Fibroblast of the aortic adventitia (primary cell): ENCODE measurements at places on chromosomes 16 and 17. TPM values are rescaled to one million over a fixed set of nuclear protein-coding genes. Genes with fewer than 3 reads are reported as not detected.

- DNase-seq, result no peak
Observed at GRCh38 chr17:28219771-28220170, 99.2 kb upstream of the TMEM97 start.

The TBC1D3I gene
- 0.09 TPM in 1 of 2 replicates, not detected in the other for total RNA-seq

- no peak for DNase-seq
Observed at GRCh38 chr17:74214484-74215341, 1.3 kb downstream of the TTYH2 start.

DNA sequence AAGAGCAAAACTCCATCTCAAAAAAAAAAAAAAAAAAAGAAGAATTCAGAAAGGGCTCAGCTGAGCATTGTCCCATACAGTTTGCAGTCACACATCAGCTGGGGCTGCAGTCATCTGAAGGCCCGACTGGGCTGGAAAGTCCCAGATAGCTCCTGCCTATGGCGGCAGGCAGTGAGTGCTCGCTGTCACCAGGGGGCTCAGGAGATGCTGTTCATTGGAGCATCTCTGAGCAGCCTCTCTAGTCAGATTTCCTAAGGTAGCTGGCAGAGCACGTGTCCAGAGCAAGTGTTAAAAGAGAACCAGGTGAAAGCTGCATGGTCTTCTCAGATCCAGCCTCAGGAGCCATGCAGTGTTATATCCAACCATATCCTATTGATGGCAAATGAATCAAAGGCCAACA is 75.8 kb downstream of the WSCD1 start:
- DNase-seq, result no peak

DNA sequence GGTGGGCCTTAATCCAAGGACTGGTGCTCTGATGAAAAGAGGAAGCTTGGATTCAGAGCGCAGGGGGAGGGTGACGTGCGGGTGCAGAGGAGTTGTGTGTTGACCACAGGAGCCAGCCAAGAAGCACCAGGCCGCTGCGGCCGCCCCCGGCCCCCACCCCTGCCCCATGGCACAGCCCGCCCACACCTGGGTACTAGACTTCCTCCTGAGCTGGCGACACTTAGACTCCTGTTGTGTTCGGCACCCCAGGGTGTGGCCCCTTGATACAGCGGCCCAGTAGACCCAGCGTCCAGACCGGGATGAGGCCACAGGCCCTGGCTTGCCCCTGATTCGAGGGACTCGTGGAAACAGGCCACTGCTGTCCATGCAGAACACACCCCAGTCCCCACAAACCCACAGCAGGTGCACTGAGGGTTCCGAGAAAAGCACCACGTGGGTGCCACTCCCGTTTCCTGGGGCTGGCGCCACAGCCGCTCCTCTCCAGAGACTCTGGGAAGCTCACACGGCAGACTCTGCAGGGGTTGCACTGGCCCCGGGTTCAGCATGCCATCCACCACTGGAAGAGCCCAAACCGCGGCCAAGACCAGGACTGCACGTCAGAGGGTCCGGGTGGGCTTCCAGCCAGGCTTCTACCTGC is 5.7 kb upstream of the SNAI3 start:
- DNase-seq, result no peak

GRCh38 chr17:45284176-45285140 is 22.6 kb upstream of the SPATA32 start:
- DNase-seq, result no peak

DNA sequence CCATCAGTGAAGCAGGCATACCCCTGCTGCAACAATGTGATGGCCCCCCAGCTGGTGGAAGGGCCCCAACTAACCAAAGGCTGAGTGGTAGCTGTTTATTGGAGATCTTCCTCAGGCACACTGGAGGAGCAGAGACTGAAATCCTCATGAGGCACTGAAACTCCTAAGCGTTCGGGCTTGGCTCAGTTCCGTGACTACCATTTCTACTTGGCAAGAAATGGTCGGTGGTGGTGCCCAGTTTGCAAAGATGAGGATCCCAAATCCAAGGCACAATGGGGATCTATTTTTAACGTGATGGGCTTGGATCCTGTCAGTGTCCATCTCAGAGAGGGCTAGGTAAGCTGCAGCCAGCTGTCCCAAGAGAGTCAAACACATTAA is 82.8 kb downstream of the TNFRSF13B start:
- no peak for DNase-seq

- DNase-seq, result no peak
Observed at GRCh38 chr17:56742601-56743000, 91.1 kb downstream of the C17orf67 start.

DNA sequence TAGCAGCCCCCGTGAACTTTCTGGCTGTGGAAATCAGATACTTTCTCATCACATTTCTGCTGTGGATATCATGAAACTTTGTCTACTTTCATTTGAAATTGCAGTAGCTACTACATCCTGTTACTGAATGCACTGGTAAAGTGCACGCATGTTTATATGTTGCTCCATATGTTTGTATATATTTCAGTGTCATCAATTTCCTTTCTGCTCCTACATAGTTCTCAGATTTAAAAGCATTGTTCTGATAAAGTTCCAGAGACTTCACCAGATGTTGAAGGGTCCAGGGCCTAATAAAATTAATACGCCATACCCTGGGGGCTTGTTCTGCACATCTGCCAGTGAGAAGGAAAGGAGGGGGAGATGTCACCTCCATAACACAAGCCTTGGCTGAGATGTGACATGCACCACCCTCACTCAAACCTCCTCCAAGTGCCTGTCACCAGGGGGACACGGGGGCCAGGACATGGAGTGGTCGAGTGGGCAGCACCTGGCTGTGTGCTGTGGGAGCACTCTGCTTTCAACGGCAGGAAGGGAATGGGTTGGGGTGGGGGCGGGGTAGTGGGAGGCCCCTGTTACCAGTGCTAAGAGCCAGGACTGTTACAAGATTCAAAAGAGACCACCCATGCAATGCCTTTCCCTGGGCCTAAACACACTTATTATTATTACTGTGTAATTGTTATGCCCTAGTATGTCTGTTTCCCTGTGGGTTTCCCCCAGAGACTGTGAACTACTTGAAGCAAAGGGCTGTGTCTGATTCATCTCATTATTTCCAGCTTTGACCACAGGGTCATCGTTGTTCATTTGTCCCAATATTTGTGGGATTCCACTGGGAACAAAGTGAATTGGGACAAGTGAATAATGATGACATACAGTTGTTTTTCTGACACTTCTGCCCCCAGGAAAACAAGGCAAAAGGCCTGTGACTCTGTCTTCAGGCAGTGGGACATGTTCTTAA is 193.4 kb downstream of the FOXL1 start:
- DNase-seq, result no peak

GRCh38 chr17:45335721-45336120 is 18.9 kb upstream of the MAP3K14 start:
- no peak for DNase-seq

The MILR1 gene
- total RNA-seq, result 4.1 and 52.5 TPM in 2 replicates

DNA sequence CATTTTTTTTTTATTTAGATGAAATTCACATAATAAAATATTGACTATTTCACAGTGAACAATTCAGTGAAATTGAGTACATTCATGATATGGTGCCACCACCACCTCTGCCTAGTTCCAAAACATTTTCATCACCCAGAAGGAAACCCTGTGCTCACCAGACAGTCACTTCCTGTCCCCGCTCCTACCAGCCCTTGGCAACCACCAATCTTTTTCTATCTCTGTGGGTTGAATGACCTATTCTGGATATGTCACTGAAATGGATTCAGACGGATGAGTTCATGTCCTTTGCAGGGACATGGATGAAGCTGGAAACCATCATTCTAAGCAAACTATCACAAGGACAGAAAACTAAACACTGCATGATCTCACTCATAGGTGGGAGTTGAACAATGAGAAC is 40.5 kb downstream of the ATP2C2 start:
- DNase-seq, result no peak

GRCh38 chr17:82016061-82016874 is 6.4 kb downstream of the CENPX start:
- DNase-seq, result no peak

The CCDC40 gene
- total RNA-seq, result 3.0 and 5.2 TPM in 2 replicates

DNA sequence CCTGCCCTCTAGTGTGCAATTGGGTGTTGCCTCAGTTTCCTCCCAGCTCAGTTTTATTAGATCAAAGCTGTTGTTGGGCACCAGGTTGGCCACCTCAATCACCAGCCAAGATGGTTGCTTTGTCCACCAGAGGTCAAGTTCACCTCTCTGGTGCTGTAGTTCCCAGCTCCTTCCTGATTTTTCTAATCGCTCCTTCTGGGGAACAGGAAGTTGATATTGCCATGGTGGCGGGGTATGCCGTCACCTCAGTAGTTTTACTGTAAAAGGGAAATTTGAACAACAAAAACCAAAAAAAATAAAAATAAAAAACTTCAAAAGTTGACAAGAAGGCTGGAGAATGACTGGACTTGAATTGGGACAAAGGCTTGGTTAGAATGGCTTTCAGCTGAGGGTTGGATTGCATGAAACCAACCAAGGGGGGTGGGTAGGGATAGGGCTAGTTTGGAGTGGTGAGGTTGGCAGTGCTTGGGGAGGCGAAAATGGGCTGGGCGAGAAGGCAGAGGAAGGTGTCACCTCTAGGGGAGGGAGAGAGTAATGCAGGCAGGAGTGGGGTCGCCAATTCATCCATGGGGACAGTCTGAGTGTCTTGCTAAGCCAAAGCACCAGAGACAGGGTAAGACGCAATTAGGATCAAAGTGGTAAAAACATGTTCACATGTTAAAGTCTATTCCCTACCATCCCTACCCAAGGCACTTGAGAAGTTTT is 6.2 kb downstream of the EFNB3 start:
- no peak for DNase-seq

- no peak for DNase-seq
Observed at GRCh38 chr17:596287-596686, 118.4 kb downstream of the VPS53 start.

DNA sequence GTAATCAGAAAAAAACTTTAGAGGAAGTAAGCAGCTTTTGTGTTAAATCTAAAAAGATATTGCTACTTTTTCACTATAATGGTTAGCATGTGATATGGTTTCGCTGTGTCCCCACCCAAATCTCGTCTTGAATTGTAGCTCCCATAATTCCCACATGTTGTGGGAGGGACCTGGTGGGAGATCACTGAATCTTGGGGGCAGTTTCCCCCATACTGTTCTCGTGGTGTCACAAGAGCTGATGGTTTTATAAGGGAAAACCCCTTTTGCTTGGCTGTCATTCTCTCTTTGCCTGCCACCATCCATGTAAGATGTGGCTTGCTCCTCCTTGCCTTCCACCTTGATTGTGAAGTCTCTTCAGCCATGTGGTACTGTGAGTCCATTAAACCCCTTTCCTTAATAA is 117.1 kb downstream of the KCNJ2 start:
- no peak for DNase-seq

DNA sequence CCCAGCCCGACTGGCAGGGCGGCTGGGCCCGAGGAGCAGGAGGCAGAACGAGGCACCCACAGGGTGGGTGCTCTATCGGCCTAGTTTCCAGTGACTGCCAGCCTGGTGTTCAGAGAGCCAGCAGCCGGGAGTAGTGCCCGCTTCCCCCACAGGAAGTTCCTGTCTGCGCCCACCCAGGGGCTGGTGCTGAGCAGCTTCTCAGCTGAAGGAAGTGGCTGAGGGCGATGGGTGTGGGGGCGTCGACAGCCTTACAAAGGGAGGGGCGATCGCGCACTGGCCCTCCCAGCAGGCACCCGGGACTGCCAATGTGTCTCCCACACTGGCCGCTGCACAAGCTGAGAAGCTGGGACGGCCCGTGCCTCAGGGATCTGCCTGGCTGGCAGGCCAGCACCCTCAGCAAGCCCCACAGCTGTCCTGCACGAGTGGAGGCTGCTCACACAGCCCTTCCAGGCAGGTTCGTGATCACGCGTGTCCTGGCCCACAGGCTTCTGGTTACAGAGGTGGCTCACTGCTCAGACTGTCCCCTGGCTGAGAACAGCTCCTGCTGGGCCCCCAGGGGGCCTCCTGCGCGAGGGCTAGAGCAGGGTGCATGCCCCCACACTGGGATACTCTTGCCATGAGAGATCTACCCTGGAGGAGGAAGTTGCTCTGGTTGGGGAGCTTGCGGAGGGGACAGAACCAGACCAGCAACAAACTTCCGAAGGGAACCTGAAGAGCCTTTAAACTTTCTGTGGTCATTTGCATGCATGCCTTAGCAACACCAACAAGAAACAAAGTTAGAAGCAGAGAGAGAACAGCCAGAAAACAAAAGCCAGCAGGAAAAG is 2.5 kb downstream of the RNF166 start:
- DNase-seq, result no peak

DNA sequence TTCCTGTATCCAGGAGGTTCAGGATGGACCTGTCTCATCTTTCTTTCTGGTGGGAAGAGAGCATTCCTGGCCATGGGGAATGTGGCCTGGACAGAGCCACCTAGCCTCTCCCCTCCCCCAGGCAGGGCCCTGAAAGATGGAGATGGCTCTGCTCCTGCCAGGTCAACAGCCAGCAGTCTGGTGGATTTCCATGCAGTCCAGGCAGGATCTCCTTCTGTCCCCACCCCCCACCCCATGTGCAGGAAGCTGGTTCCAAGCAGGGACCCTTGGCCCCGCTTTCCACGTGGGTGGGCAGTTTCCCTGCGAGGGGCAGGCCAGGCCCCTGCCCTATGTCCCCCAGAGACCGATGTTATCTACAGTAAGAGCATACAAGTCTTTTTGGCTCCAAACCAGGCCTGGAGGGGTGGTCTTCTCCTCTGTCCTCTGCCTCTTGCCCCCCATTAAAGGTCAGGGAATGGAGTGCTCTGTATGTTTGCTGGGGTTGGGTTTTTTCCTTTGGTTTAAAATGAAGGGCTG is 240.5 kb downstream of the SEC14L1 start:
- DNase-seq, result no peak

DNA sequence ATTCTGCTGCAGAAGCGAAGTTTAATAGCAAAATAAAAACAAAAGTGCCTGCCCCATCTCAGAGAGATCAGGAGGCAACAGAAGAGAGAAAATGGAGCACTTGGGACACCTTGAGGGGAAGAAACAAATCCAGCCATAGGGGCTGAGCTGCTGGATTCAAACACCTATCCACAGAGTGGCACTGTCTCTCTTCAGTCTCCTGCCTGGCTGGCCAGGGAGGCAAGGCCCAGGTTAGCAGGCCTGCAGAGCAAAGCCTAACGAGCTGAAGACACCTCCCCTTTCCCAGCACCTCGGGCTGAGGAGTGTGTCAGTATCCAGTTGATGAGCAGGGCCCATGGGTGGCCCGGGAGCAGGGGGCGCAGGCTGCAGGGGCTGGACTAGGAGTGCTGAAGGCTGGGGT is 8.8 kb upstream of the KRT31 start:
- DNase-seq, result no peak

DNA sequence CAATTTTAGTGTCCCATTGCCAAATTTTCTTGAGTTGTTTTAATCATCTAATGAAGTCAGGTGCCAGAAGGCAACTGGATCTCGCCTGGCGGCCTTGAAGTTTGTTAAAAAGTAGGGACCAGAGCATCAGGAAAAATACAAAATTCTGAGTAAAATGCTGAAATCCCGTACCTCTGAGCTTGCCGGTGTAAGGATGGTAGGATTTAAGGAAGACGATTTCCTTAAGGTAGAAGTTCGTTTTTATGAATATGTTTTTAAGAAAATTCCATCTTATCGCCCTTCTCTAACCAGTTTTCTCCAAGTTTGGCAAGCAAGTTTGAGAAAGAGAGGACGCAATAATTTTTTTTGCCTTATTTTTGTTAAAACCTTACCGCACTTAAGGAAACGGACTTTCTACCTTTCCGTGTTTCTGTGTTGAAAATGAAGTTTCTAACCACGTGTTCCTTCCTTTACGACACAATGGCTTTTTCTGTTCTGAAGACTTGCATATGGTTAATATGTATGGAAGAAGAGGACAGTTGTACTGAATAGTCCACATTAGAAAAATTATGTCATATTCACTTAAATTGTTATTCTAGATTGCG is 748 bp downstream of the ATF7IP2 start:
- DNase-seq, result peak; percentile 6
